Activated T-cell treated with anti-CD3 and anti-CD28 coated beads, Interleukin-2, amount 50 U/mL, for 1 hour (primary cell): ENCODE measurements at places on chromosomes 12 and 14.

DNA sequence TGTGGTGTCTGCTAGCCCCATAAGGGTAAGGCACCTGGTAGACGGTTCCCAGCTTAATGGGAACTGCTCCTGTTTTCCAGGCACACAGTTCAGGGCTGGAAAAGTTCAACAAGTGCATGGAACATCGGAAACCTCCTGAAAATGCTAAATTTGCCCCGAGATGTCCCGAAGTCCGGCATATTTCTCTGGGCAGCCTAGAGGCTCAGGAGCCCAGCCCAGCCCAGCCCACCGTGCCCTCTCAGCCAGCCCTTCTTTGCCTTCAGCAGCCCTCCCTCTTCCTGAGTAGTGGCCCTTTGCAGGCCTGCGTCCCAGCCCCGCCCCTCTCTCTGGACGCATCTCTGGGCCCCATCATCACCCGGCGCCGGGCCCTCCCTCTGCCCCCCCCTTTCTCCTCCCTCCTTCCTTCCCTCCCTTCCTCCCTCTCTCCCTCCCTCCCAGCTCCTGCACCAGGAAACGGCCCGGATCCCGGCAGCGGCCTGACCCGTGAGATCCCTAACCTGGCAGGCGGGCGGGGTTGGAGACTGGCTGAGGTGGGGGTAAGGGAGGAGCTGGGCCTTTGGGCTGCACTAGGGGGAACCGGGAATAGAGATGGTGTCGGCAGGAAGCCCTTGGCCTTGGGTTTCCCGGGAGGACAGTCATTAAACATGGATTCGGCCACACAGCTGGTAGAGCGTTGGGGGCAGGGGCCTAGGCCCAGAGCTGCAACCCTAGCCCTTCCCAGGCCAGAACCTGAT is at the start of gene BCL2L2:
TSS of gene BCL2L2 (plus strand) at position 422 of the 734 bp plus-strand sequence. CDS start 935 bp downstream, outside the sequence.
- no peak for DNase-seq

DNA sequence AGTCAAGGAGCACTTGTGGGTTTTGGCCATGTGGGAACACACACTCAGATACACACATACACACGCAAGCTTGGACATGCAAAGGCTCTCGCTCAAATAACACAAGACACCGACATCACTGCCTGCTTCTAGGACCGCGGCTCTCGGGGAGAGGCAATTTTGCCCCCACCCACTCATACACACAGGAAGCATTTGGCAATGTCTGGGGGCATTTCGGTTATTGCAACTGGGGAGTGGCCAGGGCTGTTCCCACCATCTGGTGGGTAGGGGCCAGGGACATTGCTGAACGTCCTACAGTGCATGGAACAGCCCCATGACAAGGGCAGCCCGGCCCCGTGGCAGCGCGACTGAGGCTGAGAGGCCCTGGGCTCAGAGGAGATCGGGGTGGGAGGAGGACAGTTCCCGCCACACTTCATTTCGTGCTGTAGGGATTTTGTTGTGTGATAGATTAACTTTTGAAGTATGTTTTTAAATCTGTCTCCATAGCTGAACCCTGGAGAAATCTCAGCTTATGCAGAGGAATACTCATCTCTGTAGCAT is 35.6 kb downstream of the RIMBP2 start:
- DNase-seq: no peak

- no peak for DNase-seq
Measured at GRCh38 chr12:53179687-53180219, 769 bp upstream of the ZNF740 start.

DNA sequence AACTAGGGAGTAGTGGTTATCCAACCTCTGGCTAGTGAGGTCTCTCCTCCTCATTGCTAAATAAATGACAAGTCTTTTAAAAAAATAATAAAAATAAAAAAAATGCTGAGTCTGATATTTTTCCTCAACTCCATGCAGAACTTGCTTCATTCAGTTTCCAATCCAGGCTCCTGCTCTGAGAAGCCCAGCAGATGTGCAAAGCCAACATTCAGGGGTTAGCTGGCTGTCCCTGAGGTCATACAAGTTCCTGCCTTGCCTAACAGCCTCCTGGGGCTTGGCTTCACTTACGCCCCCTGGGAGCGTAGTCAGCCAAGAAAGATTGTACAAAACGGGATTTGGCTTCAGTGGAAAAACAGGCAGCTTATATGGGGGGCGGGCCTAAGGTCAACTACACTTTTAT is 23.3 kb downstream of the RTRAF start:
- no peak for DNase-seq

GRCh38 chr14:77268989-77269600 is 1.9 kb downstream of the NGB start:
- DNase-seq: no peak
